ENCODE measurements at places on chromosomes 12 and 14. TPM values are rescaled to one million over a fixed set of nuclear protein-coding genes. Genes with fewer than 3 reads are reported as not detected.

- peaks cover 22% of the 10 kb centered on the region for H3K4me1 ChIP-seq
- H3K27ac ChIP-seq = no peak overlapping the region
- H3K4me3 ChIP-seq = no peak overlapping the region
- H3K36me3 ChIP-seq = peaks cover 32% of the 10 kb centered on the region
- DNase-seq = peak; percentile 79
Observed at GRCh38 chr12:57049119-57049446, 846 bp downstream of the MYO1A start.

- no peaks in the 10 kb centered on the region for H3K27me3 ChIP-seq
- H3K4me3 ChIP-seq = no peak overlapping the region
- H3K36me3 ChIP-seq = no peaks in the 10 kb centered on the region
- no peaks in the 10 kb centered on the region for H3K4me1 ChIP-seq
- peak; percentile 47 for DNase-seq
Observed at GRCh38 chr12:26130728-26131127, 5.9 kb upstream of the BHLHE41 start.

Gene DLK1
- total RNA-seq = not detected

DNA sequence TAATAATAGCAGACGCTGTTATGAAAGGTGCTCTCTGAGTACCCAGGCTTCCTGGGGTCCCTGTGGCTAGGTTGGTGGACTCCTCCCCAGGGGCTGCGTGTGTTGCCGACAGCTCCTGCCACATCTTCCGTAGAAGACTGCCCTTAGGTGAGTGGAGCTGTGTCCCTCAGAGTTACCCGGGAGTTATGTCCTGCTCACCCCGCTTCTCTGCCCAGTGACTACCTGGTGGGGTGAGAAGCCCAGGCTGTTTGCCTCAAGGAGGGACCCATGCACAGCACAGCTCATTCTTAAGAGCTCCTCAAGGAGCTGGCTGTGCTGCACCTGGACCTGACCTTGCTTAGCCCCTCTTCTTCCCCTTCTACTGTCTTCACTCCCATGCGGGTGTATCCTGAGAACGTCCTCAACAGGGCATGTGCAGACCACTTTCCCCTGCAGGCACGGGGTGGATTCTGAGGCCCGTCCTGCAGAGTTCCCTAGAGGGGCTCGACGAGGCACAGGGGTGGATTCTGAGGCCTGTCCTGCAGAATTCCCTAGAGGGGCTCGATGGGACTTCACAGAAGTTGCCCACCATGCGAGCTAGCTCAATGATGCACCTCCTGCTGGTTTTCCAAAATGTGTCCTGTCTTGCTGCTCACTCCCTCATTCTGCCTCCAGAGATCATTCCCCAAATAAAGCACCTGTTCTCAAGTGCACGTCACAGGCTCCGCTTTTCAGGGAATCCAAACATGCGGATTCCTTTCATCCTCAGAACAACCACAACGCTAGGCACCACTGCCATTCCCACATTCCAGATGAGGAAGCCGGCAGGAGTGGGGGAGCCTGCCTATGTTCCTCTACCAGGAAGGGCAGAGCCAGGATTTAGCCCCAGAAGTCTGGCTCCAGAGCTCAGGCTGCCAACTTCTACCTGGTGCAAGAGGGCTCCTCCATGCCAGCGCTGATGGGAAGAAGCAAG is 231.9 kb downstream of the GLT1D1 start:
- no peak for DNase-seq
- no peaks in the 10 kb centered on the region for H3K27me3 ChIP-seq
- H3K4me1 ChIP-seq = no peaks in the 10 kb centered on the region
- no peak overlapping the region for H3K4me3 ChIP-seq

Gene SFSWAP
- 79.4 TPM for total RNA-seq

DNA sequence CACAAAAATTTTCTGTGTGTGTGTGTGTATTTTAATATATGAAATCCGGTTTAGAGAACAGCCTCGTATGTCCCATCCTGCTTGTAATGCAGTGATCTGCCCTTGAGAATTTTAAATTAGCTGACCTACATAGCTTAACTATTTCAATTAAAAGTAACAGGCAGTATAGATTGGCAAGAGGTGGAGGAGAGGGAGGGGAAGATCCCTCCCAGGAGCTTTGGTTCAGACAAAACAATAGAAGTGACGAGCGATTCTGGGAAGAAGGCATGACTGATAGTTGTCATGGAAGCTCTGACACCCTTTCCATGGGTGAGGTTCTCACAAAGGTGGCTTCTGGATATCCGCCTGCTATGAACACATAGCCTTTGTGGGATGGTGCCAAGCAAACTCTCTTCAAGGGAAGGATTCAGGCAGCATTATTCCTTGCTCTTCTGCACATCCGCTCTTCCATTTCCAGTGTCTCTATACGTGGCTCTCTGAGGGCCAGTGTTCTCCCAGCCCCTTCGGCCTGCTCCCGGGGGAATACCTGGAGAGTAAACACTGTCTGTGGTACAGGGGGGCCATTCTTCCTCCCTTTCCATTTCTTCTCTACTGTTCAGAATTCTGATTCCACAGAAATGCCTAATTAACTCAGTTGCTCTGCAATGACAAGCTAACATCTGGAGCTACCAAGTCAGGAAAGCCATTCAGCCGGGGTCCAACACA is 182.0 kb downstream of the CACNA1C start:
- H3K4me1 ChIP-seq = no peaks in the 10 kb centered on the region
- H3K27ac ChIP-seq = no peak overlapping the region
- DNase-seq = no peak
- no peaks in the 10 kb centered on the region for H3K36me3 ChIP-seq
- no peak overlapping the region for H3K4me3 ChIP-seq
- no peaks in the 10 kb centered on the region for H3K27me3 ChIP-seq
